ENCODE measurements at places on chromosomes 3 and 15. TPM values are rescaled to one million over a fixed set of nuclear protein-coding genes. Genes with fewer than 3 reads are reported as not detected.
A peak's percentile ranks its signal among the peaks of the same experiment; 100 is the strongest.

- no peaks in the 10 kb centered on the region for H3K36me3 ChIP-seq
- H3K27ac ChIP-seq = peak overlapping the region; percentile 68
- DNase-seq = no peak
These were observed 116.4 kb downstream of the SENP2 start for GRCh38 chr3:185702262-185703225.

- H3K27ac ChIP-seq = no peak overlapping the region
- H3K27me3 ChIP-seq = peaks cover 39% of the 10 kb centered on the region
- no peak for DNase-seq
- no peak overlapping the region for H3K4me3 ChIP-seq
These were observed 54.4 kb downstream of the ADCY5 start for GRCh38 chr3:123394391-123395020.

GRCh38 chr3:125260158-125260557 is 47.6 kb upstream of the SLC12A8 start:
- peaks cover 5% of the 10 kb centered on the region for H3K27me3 ChIP-seq
- no peak for DNase-seq
- H3K4me1 ChIP-seq = no peaks in the 10 kb centered on the region
- H3K36me3 ChIP-seq = peaks cover 41% of the 10 kb centered on the region

DNA sequence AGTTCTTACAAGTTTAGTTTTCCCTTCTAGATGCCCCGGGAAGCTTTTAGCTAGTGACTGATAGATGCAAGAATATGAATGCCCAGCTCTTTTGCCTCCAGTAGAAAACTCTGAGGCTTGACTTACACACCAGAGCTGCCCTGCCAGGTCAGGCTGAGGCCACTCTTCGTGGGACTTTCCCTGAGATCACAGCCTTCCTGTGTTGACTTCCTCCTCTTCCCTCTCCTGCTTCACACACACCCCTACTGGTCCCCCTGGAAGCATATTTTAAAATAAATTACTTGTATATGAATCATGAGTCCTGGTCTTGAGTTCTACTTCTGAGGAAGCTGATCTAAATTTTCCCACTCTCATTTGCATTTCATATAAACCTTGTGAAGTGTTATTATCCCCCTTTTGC is 413.7 kb downstream of the PDCD6IP start:
- H3K27ac ChIP-seq = no peak overlapping the region
- no peak overlapping the region for H3K4me3 ChIP-seq
- DNase-seq = no peak
- no peaks in the 10 kb centered on the region for H3K36me3 ChIP-seq
- no peaks in the 10 kb centered on the region for H3K4me1 ChIP-seq

GRCh38 chr3:138465925-138466324 is 31.5 kb downstream of the ESYT3 start:
- H3K27me3 ChIP-seq = peaks cover 18% of the 10 kb centered on the region
- H3K36me3 ChIP-seq = no peaks in the 10 kb centered on the region
- peaks cover 16% of the 10 kb centered on the region for H3K4me1 ChIP-seq
- H3K4me3 ChIP-seq = no peak overlapping the region
- DNase-seq = no peak
- H3K27ac ChIP-seq = no peak overlapping the region

DNA sequence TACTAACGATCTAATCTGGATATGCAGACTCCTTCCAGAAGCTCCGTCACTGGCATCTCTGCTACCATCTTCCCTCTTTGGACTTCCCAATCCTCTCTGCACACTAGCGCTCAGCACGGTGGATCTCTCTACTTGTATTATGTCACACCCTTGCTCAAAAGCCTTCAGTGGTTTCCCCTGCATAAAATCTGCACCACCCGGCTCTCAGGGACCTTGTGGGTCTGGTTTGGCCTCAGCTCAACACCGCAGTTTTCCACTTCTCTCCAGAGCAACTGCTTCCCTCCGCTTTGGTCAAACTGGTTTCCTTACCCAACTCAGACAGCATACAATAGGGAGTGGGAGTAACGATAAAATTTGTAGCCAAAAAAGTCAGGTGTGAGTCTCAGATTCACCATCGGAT is 30.7 kb upstream of the HES1 start:
- no peaks in the 10 kb centered on the region for H3K36me3 ChIP-seq
- H3K27ac ChIP-seq = no peak overlapping the region
- H3K4me3 ChIP-seq = no peak overlapping the region
- peaks cover 46% of the 10 kb centered on the region for H3K27me3 ChIP-seq
- no peaks in the 10 kb centered on the region for H3K4me1 ChIP-seq

DNA sequence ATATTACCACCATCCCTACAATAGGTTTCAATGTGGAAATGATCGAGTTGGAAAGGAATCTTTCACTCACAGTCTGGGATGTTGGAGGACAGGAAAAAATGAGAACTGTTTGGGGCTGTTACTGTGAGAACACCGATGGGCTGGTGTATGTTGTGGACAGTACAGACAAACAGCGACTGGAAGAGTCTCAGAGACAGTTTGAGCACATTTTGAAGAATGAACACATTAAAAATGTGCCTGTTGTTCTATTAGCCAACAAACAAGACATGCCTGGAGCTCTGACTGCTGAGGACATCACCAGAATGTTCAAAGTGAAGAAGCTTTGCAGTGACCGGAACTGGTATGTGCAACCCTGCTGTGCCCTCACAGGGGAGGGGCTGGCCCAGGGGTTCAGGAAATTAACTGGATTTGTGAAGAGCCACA is 510 bp downstream of the ARL14 start:
- peaks cover 36% of the 10 kb centered on the region for H3K4me1 ChIP-seq
- no peaks in the 10 kb centered on the region for H3K36me3 ChIP-seq
- no peaks in the 10 kb centered on the region for H3K27me3 ChIP-seq
- H3K4me3 ChIP-seq = peak overlapping the region; percentile 57

GRCh38 chr3:66149269-66149668 is 71.5 kb upstream of the SLC25A26 start:
- H3K4me3 ChIP-seq = no peak overlapping the region
- peaks cover 6% of the 10 kb centered on the region for H3K27me3 ChIP-seq
- peak; percentile 61 for DNase-seq
- H3K27ac ChIP-seq = no peak overlapping the region
- H3K36me3 ChIP-seq = no peaks in the 10 kb centered on the region

The MED12L gene
- total RNA-seq = 0.03 TPM

The WDR72 gene
- not detected for total RNA-seq

The CX3CR1 gene
- total RNA-seq = not detected

The DAZL gene
- total RNA-seq = not detected
